ENCODE measurements at places on chromosomes 2 and 18.

DNA sequence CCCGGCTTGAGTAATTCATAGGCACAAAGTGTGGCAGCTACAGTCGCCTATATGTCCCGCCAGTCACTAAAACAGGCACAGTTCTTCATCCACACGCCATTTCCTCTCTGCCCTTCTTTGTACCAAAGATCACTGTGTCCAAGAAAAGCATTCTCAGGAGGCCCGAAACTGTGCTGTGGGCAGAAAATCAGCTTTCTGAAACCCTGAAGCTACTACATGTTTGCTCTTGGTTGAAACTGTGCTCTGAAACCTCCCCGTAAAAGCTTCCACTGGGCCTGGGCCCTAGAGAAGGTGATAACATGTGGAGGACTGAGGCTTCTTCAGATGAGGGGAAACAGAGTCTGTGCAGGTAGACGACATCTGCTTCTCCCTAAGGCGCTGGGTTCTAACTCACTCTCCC is 75.6 kb upstream of the ID2 start:
- no peak for DNase-seq

DNA sequence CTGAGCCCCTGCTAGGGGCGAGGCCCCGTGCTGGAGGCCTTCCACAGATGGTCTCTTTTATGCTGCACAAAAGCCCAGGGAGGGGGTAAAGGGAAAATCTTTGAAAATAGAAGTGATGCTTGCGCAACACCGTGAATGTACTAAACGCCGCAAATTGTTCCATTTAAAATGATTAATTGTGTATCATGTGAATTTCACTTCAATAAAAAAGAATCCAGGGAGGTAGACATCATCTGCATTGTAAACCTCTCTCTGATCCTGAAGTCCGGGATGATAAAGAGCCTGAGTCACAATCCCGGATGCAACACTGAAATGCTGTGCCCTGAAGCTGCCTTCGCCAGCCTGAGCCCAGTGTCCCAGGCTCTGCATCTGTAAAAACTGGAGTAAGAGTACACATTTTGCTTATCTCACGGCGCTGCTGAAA is 107.7 kb upstream of the PPP1CB start:
- no peak for DNase-seq

DNA sequence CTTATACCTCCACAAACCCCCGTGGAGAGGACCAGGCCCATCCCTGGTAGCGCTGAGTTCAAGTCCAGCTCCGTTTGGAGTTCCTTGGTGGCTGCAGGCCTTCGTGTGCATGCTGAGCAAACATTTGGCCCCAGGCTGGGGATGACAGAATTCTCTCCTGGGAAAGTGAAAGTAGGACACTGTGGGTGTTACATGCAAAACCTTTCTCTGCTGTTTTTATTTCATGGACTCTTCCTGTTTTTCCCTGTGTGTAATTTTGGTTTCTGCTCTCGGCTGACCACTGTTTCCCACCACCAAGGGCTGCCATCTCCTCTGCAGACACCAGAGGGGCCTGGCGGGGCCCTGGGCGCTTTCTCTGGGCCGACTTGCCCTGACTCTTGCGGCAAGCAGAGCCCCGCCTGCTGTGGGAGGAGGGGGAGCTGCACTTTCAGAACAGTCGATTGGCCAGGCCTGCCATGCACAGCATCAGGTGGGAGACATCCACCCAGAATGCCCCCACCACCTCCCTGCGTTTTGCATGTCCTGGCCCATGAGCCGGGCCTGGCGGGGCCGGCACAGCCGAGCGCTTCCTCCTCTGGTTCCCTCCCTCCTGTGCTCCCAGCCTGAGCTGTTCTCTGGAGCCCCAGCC is 102.4 kb downstream of the CABLES1 start:
- peak; percentile 46 for DNase-seq

DNA sequence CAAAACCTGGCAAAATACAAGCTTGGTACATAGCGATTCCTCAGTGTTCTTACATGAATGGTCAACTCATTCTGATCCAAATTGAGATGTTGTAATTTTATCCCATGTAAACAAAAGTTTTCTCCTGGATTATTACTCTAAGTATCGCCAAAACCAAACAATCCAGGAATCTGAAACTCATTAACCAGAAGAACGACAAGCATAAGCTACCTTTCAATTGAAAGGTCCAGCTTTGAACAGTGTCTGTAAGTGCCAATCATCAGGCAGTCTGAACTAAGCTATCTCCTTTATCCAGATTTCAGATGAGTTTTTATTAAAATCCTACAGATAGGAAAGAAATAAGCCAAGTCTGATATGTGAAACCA is 2.4 kb downstream of the MEX3C start:
- no peak for DNase-seq

DNA sequence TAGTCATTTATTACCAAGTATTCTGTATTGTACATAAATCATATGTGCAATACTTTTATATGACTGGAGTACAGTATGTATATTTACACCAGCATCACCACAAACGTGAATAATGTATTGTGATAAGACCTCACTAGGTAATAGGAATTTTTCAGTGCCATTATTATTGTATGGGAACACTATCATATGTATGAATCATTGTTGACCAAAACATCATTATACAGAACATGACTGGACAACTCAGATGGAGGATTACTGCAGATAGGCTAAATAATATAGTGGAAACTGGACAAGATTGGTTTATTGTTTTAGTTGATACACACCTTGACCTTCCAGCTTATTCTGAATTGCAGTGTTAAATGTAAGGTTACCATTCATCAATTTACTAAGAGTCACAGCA is 33.4 kb downstream of the VAPA start:
- no peak for DNase-seq

GRCh38 chr2:219441451-219442255 is 7.0 kb downstream of the SPEG start:
- DNase-seq, result no peak

DNA sequence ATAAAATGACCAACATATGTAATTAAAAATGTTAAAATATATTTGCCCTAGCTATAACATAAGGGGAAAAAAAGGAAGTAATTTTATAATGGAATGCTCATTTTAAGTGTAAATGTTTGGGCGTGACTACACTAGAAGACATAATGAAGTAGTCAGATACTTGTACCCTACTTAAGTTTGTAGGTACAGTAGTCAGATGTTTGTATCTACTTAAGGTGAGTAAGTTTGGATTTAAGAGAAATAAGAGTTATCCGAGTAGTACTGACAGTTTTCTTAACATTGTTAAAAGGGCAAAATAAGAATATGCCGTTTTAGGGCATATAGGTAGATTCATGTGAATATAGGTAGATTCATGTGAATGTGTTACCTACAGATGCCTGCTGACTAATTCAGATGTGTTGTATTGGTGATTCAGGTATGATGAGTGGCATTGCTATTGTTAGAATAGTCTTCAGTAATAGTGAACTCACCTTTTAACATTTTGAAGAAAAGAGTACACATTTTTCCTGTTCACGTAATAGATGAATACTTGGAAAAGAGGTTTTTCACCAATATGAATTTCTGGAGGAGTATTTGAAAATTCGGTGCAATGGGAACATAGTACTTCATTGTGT is 14.9 kb downstream of the VAPA start:
- DNase-seq, result no peak

- DNase-seq, result no peak
These were observed 8.6 kb downstream of the SNRNP27 start for GRCh38 chr2:69902213-69902922.

DNA sequence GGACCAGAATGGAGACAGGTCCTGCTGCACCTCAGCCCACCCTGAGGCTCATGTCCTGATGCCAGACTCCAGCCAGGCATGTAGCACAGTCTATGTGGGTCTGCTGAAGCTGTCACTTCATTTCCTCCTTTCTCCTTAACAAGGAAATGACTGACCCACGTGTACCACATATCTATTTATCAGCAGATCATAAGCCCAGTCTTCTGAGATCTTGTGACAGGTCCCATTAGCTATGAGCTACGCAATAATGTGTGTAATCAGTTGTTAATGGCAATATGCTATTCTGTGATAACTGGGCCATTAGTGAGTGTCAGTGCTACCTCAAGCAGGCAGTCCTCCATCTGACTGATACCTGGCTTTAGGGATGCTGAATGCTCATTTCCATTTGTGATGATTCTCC is 615.3 kb downstream of the BCL11A start:
- no peak for DNase-seq

GRCh38 chr2:181464966-181465365 is 7.8 kb downstream of the ITGA4 start:
- no peak for DNase-seq

- DNase-seq, result no peak
These were observed 383.7 kb downstream of the CDH2 start for GRCh38 chr18:27793013-27793785.

DNA sequence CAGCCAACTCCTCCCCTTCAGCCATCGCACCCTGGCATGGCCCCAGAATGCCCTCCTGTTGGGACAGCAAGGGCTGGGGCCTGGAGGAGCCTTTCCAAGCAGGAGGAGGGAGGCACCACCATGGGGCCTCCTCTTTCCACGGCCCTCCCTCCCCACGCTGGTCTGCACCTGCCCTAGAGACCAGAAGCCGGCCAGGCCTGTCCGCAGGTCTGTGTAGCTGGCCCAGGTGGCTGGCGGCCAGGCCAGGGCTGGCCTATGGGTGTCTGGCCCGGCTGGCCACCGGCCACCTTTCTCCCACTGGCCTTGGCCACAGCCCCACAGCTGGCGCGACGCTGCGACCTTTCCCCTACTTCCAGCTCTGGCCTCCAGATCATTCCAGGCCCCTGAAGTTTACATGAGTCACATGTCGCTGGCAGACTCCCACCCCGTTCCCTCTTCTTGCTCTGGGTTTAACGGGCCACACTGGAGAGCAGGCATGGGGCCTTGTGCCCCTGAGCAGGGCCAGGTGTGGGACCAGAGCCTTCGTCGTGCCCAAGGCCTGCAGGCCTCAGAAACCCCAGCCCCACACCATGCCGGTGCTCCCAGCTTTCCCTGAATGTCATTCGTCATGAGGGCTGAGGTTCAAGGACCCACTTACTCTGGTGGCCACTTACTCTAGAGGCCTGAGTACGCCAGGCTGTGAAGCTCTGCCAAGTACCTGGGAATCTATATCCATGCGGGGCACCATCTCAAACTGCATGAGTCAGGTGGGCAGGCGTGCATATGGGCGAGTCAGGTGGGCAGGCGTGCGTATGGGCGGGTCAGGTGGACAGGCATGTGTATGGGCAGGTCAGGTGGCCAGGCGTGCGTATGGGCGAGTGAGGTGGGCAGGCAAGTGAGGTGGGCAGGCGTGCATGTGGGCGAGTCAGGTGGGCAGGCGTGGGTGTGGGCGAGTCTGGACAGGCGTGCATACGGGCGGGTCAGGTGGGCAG is 33.3 kb upstream of the KLF11 start:
- no peak for DNase-seq

DNA sequence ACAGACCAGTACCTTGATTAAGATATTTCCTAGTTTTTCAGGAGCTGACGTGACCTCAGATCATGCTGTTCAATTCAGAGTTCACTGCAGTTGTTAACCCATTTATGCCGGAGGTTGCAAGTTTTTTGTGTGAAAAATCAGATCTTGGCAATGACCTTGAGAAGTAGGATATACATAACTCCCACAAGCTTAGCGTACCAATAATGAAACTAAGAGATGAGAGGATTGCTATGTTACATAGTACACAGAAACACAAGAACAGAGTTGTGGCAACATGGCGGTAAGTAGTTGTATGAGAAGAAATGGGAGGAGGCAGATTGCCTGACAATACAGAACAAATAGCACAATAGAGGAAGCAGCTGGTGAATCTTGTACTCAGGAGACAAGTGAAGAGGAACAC is 39.1 kb downstream of the PPIG start:
- DNase-seq, result no peak

GRCh38 chr18:60452421-60452820 is 79.8 kb upstream of the MC4R start:
- no peak for DNase-seq

- peak; percentile 58 for DNase-seq
These were observed 117.7 kb downstream of the B3GNT2 start for GRCh38 chr2:62313449-62314227.

DNA sequence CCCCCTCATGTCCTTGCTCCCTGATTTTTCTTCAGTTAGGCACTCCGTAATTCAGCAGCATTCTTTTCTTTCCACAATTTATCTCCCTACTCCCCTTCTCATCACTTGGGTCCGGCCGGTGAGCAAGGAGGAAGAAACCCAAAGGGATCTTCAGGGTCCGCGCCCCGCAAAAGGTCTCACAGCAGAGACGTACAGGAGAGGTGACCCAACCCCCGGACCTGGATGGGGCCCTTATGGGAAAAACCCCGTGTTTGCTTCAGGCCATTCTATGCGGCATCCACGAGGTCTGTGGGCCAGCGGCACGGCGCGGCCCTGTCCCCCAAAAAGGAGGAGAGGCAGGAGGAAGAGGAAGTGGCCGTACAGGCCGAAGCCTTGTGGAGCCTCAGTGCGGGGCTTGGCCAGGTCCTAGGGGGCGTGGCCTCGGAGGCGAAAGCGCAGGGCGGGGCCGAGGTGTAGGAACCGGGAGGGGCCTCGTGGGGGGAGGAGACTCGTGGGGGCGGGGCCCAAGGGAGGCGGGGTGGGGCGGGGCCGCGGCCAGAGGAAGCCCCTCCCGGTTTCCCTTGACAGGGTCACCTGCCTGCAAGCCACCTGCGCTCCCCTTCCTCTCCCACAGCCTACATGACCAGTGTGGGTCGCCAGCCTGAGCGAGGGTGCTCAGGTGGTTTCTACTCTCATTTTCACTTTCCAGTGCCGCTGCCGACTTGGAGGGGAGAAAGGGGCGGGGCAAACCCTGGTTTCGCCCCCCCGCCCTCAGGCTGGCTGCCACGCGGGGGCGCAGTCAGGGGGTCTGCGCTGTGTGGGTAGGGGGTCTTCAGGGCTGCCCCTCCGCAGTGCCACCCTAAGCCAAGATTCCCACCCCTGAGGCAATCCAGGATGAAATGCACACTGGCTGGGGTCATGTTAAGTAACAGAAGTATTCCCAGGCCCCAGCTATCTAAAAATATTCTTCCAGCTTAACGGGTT is 156.4 kb upstream of the XPO1 start:
- peak; percentile 90 for DNase-seq

- no peak for DNase-seq
These were observed 6.2 kb downstream of the HPCAL1 start for GRCh38 chr2:10308866-10309265.

- DNase-seq, result peak; percentile 23
These were observed 99.6 kb upstream of the RIOK3 start for GRCh38 chr18:23353459-23353858.

GRCh38 chr2:217402761-217403383 is 543.0 kb upstream of the TNP1 start:
- no peak for DNase-seq

DNA sequence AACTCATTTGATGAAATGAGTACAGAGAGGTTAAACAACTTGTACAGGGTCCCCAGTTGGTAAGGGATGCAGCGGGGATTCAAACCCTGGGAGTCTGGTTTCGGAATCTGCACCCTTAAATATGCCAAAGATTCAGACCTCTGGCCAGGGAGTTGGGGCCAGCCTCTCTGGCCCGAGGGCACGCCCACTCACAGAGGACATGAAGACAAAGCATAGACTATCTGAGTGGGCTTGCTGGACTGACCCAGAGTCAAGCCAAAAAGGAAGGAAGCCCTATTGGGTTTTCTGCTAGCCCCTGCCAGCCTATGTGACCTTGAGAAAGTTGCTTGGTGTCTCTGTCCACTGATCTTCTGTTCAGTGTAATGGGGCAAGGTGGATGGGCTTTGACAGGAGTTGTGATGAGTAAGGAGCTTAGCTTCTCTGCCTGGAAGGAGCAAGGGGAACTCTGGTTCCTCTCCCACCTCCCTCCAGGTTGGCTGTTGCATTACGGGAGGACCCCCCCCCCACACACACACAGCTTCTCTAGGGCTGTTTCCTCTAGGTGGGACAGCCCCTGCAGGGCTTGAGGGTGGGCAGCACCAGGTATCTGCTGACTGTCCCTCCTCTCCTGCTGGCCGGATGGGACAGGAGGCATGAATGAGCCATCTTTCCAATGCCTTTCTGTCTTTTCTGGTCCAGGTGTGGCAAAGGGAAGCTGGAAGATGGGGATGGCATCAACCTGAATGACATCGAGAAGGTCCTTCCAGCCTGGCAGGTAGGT is 131.3 kb downstream of the CTIF start:
- no peak for DNase-seq

All from stimulated activated naive B cell treated with anti-CD40 and anti-IgM and Interleukin-4, amounts not matched to agents 10 μg/mL and 1 μg/mL and 100 μg/mL, for 72 hours (primary cell).